Activated CD8-positive, alpha-beta T cell treated with anti-CD3 and anti-CD28 coated beads for 36 hours (primary cell): ENCODE measurements at places on chromosomes 5 and 9. TPM values are rescaled to one million over a fixed set of nuclear protein-coding genes. Genes with fewer than 3 reads are reported as not detected.

Gene PROB1
- 4.1 TPM for total RNA-seq

Gene CDC23
- total RNA-seq: 43.8 TPM

Gene CHSY3
- total RNA-seq: not detected

GRCh38 chr5:80711938-80712337 lies 57.2 kb upstream of the DHFR start:
- H3K27me3 ChIP-seq: no peaks in the 10 kb centered on the region
- H3K27ac ChIP-seq: no peak overlapping the region
- H3K4me3 ChIP-seq: no peak overlapping the region
- H3K4me1 ChIP-seq: peaks cover 17% of the 10 kb centered on the region

- DNase-seq: no peak
- no peak overlapping the region for H3K27ac ChIP-seq
- H3K27me3 ChIP-seq: no peaks in the 10 kb centered on the region
- H3K4me1 ChIP-seq: no peaks in the 10 kb centered on the region
- H3K36me3 ChIP-seq: no peaks in the 10 kb centered on the region
Observed at GRCh38 chr9:81626511-81626910, 62.8 kb downstream of the TLE1 start.
